IPS DF 19.7 (cell line): ENCODE measurements at places on chromosomes 11 and 22.

DNA sequence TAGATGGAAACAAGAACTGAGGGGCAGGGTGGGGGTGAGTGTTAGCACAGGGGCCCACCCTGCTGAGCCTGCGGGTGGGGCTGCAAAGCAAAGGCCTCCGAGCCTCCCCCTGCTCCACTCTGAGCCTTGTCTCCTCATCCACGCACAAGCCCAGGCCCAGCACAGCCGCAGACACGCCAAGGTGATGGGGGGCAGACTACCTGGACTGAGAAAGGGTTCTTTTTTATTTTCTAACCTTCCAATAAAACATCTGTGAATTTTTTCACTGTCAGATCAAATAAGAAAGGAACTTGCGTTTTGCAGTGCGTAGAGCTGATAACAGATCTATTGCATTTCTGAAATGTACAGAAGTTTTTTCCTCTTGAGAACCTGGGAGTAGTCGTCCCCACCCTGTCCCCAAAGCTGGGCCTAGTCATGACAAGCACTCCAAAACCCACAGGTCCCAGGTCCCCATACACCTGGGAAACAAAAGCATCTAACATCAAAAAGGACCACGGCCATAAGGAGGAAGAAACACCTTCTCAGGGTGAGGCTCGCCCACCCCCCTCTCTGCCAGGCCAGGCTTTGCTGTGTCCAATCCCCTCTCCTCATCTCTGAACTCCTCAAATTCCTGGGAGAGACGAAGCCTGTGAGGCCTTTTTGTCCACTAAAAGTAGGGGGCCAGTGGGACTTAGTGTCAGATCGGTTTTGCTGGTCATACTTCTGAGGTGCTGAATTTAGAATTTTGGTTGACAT is 22.7 kb upstream of the CD5 start:
- no peak for DNase-seq

- no peak for DNase-seq
Measured at GRCh38 chr22:49667236-49667635, 160.4 kb downstream of the BRD1 start.

- no peak for DNase-seq
Measured at GRCh38 chr22:42509548-42509947, 10.0 kb downstream of the RRP7A start.

DNA sequence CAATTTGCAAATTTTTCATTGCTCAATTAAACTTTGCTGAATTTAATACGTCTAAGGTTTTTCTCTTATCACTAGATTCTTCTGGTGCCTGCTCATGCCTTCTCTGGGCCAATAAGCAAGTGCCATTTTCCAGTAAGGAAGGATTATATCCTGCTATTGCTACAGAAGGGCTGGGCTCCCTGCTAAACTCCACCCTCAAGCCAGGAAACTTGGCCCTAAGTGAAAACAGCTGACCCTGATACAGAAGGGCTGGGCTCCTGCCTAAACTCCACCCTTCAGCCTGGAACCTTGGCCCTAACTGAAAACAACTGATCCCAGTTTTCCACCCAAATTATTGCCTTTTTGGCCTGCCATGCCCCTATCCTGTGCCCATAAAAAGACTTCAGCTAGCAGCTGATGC is 385.3 kb downstream of the DYNC2H1 start:
- DNase-seq: no peak

DNA sequence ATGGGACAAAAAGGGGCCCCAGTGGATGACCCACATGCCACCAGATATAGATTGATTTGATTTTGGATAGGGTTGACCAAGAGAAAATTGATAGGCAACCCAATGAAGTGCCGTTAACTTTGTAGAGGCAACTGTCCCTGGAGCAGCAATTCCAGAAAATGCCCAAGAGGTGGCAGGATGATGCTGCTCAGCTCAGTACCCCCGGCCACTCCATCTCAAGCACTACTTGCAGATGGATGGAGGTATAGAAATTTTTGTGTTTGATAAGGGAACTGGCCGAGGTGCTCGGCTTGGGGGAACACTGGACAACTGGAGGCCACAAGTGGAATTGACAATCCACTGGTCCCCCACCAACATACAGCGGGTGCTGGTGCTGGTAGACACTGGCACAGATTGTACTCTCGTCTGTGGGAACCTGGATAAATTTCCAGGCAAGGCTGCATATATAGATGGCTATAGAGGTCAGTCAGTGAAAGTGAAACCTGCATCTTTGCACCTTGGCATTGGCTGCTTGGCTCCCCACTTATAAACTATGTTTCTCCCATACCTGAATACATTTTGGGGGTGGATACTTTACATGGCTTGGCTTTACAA is 86.3 kb downstream of the CCDC83 start:
- DNase-seq: peak; percentile 30

DNA sequence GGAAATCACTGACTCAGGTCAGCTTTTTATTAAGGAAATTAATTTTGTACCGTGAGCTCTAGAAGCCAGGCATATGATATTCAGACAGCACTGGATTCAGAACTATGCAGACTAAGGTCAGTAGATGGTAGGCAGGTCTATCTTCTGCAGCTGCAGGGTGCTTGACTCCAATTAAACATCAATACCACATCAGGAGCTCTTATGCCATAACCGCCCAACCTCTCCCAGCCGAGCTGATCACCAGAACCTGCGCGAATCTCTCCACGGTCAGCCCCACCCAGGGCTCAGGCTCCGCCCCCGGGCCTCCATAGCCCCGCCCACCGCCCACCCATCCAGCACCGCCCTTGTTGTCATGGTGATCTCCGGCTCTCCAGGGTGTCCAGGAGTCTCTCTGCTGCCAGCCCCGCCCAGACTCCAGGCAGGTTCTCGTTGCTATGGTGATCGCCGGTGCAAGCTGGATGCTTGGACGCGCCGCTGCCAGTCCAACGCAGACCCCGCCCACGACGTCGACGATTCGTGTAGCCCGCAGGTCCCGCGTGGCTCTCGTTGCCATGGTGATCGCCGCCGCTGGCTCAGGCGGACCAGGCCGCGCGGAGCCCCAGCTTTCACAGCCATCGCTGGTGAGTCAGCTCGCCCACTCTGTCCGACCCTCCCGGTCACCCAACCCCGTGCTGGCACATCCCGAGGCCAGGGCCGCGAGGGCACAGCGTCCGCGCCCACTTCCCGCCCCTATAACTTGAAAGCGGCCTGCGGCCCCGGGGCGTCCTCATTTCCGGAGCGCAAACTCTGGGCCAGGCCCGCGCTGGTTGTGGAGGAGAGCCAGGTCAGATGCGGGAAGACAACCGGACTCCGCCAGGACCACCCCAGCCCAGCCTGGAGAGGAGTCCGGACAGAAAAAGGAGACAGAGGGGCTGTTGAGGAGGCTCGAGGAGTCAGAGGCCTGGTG is at the start of gene RAB36:
Gene RAB36 (plus strand): TSS at position 546 of the 946 bp plus-strand sequence. CDS start 1,140 bp downstream, outside the sequence.
- peak; percentile 94 for DNase-seq

DNA sequence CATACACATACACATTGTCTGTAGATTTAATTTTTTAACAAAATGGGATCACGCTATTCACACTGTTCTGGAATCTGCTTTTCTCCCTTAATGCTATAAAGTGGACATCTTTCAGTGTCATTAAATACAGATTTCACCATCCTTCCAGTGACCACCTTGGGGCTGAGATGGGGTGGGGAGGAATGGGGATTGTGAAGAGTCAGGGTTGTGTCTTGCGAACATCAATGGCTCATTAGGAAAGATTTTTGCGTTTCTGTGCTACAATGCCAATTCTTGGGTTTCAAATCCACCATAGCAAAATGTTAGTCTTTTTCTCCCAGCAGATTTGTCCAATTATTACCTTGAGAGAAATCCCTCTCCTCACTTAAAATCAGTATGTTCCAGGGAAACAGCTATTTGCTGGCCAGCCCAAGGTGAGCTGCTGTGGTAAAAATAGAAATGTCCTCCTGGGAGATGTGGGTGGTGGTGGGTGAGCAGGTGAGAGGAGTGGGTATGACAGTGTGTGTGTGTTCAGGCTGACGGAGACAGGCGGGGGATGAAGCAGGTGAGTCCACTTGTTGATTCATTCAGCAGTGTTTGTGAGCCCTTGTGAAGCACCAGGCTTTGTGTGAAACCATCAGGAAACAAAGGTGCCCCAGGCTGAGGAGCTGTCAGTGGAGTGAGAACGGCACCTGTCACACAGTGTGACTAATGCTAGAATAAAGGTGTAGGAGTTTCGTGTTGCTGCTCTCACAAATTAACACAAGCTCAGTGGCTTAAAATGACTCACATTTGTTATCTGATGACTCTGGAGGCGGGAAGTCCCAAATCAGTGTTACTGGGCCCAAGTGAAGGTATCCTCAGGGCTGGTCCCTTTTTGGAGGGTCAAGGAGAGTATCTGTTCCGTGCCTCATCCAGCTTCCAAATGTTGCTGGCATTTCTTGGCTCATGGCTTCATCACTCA is 1.7 kb upstream of the CBX6 start:
- no peak for DNase-seq

GRCh38 chr11:44333271-44334218 is 23.6 kb upstream of the ALX4 start:
- DNase-seq: no peak

DNA sequence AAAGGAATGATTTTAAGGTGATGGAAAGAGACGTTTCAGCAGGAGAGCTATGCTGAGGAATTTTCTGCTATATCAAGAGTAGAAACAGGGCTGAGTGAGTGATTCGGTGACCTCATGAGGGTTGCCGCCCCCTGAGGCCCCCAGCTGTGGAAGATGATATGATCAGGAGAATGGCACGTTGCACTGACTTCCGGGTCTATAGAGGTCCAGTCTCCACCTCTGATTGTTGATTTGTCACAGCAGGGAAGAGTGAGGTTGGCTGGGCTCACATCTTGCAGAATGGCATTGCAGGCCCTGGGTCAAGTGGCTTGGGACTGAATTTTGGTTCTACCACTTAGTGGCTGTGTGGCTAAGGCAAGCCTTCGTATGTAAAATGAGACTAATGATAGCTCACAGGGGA is 205.1 kb downstream of the SNX19 start:
- no peak for DNase-seq

DNA sequence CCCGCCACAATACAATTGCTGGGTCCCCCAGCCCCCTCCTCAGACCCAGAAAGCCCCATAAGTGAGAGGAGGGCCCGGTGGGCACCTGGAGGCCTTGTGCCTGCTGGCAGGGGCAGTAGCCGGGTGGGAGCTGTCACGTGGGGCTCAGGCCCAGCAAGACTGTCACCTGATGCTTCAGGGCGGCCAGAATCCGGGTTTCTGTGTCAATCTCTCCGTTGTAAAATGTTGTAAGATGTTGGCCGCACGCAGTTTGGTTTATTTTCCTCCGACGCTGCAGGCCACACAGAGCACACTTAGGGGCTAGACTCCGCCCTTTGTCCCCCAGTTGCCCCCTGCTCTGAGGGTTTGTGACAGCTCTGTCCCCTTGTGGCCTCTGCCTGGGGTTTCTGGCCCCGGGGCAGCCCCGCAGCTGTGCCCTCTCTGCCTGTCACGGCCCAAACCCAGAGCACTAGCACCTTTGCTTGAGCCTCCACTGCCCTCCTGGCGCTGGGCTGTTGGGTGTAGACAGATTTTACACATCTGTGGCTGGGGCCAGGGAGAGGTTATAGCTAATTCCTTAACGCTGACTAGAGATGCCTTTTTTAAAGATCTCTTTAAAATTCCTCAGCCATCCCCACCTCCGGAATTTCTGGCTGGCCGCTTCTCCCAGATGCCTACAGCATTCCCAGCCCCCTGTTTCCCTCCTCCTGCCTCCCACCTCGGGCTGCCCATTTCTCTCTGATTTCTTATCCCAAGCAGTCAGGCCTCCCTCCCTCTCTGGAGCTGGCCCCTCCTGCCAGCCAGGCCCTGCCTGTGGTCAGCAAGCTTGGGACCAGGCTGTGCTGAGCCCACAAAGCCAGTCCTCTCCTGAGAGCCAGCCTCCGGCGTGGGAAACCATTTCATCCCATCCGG is 3.2 kb upstream of the PRR5 start:
- DNase-seq: no peak

- DNase-seq: no peak
Measured at GRCh38 chr11:92204731-92205130, 19.9 kb upstream of the FAT3 start.

DNA sequence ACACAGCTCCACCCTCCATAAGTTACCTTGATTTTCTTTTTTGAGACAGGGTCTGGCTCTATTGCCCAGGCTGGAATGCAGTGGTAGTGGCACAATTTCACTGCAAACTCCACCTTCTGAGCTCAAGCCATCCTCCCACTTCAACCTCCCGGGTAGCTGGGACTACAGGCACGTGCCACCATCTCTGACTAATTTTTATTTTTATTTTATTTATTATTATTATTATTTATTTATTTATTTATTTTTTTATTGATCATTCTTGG is 9.6 kb downstream of the RPS3 start:
- no peak for DNase-seq

- no peak for DNase-seq
Measured at GRCh38 chr22:31646186-31647019, 15.6 kb downstream of the PISD start.

DNA sequence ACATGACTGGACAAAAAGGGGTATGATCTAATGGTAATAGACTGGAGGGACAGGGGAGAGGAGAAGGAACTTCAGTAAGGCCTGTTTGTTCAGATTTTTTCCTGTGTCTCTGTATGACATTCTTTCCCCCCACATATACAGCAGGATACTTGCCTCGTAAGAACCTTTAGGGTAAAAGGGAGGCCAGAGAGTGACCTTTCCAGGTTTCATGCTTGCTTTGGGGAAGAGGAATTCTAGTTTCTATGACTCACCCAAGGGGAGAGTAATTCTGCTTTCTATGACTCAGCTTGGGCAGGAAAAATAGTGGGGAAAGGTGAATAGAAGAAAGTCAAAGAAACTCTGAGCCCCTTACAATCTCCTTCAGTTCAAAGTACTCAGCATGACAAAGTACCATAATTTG is 457.0 kb downstream of the DLG2 start:
- DNase-seq: peak; percentile 23

- no peak for DNase-seq
Measured at GRCh38 chr11:116207421-116208141, 565.2 kb downstream of the BUD13 start.

- no peak for DNase-seq
Measured at GRCh38 chr22:35204807-35205775, 52.2 kb upstream of the HMGXB4 start.

- DNase-seq: no peak
Measured at GRCh38 chr22:27771637-27772036, 29.9 kb downstream of the MN1 start.

GRCh38 chr11:129930743-129931142 is 35.4 kb upstream of the NFRKB start:
- no peak for DNase-seq

- DNase-seq: no peak
Measured at GRCh38 chr11:134841972-134842371, 429.9 kb upstream of the B3GAT1 start.

- no peak for DNase-seq
Measured at GRCh38 chr11:8613036-8613435, 19.0 kb upstream of the STK33 start.

DNA sequence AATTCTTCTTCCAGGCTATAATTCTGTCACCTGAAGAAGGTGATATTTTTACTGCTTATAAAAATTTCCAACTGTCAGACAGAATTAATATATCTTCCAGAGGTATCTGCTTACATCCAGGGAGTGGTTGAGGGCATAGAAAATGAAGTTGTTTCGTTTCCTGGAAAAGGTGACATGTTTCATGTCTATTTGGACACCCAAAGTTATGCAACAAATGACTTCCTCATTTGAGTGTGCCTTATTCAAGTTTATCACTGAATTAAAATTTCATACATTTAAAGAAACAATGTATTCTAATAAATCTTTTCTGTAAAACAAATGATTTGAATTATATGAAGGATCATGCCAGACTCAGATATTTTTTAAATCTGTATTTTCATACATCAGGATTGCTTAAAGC is 8.5 kb upstream of the GRAMD1B start:
- no peak for DNase-seq

- no peak for DNase-seq
Measured at GRCh38 chr11:8756201-8756600, 73.6 kb downstream of the RPL27A start.
